ENCODE measurements at places on chromosomes 16 and 17.

DNA sequence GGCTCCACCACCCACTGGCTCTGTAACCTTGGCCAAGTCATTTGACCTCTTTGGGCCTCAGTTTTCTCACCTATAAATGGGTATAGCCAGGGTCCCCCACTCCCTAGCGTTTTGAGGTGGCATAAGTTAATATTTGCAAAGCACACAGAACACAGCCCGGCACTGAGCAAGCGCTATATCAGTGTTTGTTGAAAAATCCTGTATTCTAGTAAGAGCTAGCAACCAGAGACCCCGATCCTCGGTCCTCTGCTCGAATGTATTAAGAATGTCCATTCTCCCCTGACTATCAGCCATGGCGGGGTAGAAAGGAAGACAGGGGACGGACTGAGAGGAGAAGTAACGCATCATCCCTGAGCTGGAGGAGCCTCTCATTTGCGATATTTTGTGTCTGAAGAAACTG, 131.2 kb downstream of the IRF8 start:
- DNase-seq = no peak

DNA sequence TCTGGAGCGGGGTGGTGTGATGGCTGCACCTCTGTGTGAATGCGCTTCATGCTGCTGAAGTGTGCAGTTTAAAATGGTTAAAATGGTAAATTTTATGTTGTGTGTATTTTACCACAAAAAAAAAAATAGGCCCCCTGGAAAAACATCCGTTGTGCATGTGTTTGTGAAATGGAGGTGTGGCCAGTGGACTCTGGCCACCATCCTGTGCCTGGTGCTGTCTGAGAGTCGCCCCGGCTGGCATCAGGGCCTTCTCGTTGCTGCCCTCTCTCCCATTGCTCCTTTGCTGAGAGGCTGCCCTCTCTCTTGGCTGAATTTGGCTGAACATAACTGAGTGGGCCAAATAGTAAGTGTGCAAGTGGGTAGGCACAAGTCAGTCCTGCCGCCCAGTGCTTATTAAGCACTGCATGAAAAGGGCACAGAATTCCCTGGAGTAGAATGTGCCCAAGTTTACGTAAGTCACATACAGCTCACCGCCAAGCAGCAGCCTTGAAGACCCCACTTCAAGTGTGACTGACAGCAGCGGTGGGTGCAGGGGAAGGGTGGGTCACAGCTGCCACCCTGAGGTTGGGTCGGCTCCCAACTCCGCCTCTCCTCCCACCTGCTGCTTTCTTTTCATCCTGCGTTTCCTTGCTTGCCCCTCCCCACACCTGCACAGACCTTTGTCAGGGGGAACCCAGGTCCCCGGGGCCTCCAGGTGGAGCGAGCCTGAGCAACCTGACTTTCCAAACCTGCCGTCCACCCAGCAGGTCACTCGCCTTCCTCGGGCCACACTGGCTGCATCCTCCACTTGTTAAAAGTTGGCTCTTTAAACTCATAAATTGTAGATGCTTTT, 46.8 kb downstream of the FOXK2 start:
- DNase-seq = no peak

- DNase-seq = no peak
These were observed 21.5 kb downstream of the ABCA10 start for GRCh38 chr17:69207151-69207550.

DNA sequence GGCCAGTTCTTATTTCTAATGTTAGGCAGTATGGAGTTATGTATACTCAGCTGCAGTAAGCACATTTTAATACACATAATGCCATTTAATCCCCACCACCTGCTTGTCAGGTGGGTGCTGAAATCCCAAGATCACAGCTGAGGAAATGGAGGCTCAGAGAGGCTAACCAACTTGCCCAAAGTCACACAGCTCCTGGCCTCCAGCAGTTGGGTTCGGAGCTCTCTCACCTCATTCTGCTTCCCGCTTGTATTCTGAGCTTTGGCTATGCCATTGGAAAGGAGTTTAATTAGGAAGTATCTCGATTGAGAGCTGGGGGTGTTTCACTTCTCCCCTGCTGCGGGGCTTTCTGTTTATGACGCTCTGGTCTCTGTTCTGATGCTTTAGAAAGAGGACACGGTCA, 72.6 kb upstream of the CACNG5 start:
- no peak for DNase-seq

GRCh38 chr17:58508341-58509067, 5.9 kb downstream of the MTMR4 start:
- no peak for DNase-seq

DNA sequence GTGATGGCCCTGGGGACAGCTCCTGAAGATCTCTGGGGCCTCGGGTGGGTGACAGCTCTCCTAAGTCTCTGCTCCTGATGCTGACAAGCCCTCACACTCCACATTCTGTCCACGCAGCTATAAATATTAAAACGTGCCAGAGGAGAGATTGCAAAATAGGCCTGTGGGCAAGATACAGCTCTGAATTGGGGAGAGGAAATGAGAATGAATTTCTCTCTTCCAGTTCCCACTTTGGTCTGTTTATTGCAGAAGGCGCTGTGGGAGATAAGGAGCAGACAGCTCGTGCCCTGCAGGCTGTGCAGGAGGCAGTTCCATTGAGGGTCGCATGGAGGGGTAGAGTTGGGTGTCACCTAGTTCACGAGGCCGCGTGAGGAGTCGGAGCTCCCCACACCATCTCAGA, 87.5 kb upstream of the SDK2 start:
- DNase-seq = no peak

DNA sequence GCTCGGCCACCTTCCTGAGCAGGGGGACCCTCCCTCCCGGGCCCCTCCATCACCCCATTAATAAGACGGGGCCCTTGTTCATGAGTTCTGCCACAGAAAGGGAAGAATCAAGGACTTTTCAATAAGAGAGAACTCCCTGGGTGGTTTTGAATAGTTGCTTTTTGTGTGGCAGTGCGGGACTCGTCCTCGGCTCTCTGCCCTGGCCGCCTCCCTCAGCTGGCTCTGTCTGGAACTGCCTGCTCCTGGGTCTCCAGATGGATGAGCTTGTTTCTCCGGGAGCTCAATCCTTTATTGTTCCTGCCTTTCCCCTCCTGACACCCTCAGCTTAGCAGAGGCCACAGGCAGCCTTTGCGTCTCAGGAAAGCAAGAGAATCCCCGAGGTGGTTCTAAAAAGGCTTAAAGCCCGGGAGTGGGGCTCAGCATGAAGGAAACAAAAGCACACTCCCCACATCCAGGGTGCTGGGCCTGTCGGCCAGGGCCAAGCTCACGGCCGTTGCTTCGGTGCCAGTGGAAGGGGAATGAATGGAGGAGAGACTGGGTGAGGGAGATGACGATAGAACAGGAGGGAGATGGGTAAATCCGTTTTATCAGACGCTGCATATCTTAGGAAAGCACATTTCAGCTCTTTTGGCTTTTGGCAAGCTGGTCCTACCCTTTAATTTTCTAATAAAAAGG, 60.2 kb downstream of the RAI1 start:
- no peak for DNase-seq

GRCh38 chr17:78559749-78560368, 17.3 kb downstream of the DNAH17 start:
- peak; percentile 54 for DNase-seq

DNA sequence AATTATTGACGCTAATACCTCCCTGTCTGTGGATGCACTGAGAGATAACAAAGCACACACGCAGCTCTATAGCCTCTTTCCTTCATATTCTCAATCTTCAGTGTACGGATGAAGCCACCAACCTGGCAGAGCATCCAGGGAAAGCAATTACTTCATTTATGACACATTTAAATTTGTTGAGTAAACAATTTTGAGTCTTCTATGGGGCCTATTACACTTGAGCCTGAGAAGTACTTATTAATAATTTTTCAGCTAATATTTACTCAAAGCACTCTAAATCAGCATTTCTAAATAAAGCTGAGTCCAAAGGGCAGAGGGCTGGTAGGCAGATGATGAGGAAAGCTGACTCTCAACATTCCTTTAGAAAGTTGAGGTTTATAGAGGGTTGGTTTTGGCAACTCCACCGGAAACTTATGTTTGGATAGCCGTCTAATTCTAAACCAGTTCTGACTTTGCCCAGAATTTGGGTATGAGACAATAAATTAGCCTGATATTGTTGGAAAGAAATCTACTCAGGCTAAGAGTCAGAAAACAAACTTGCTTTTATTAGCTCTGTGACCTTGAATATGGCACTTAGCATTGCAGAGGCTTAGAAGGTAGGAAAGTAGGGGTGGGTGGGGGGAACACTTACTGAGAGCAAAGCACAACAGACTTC, 643.5 kb downstream of the CDH11 start:
- no peak for DNase-seq

DNA sequence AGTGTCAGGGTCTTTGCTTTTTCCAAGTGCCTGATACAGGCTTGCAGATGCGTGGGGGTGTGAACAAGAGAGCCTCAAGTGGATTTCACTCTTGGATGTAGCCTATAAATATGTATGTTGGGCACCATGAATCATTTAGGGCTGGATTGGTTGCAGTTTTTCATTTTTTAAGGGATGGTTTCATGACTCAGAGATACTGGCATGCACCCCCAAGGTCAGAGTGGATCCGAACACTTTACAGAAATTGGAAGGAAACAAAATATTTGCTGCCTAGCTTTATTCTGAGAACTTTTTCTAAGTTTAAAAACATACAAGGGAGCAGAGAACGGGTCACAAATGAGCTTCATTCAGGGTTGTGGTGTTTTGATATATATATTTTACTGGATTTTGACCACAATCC, 436.8 kb upstream of the ERCC4 start:
- DNase-seq = no peak

DNA sequence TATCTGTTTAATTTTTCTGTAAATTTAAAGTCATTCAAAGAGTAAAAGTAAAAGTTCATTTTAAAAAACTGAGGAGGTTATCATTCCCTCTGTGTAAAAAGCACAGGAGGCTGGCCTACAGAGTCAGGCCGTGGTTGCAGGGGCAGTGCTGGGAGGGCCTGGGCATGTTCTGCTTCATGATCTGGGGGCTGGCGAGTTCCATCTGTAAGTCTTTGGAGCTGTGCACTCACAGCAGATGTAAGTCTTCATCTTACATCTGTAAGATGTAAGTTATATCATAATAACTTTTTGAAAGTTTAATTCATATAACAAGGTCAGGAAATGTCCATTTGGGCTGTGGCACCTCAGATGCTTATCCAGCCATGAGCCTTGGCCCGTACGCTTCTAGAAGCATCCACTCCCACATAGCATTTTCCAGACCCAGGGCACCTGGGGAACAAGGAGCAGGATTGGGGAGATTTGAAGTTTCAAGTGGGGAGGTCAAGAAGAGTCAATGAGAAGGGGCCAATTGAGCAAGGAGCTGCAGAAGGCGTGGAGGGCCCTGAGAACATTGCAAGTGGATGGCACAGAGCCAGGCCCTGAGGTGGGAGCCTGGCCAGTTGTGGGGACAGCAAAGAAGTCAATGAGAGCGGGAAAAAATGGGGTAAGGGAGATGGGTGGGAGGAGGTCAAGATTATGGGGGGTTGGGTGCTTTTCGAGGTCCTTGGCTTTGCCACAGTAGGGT, 54.1 kb downstream of the TNFRSF13B start:
- DNase-seq = no peak

- no peak for DNase-seq
These were observed 24.3 kb downstream of the HLF start for GRCh38 chr17:55289106-55289446.

DNA sequence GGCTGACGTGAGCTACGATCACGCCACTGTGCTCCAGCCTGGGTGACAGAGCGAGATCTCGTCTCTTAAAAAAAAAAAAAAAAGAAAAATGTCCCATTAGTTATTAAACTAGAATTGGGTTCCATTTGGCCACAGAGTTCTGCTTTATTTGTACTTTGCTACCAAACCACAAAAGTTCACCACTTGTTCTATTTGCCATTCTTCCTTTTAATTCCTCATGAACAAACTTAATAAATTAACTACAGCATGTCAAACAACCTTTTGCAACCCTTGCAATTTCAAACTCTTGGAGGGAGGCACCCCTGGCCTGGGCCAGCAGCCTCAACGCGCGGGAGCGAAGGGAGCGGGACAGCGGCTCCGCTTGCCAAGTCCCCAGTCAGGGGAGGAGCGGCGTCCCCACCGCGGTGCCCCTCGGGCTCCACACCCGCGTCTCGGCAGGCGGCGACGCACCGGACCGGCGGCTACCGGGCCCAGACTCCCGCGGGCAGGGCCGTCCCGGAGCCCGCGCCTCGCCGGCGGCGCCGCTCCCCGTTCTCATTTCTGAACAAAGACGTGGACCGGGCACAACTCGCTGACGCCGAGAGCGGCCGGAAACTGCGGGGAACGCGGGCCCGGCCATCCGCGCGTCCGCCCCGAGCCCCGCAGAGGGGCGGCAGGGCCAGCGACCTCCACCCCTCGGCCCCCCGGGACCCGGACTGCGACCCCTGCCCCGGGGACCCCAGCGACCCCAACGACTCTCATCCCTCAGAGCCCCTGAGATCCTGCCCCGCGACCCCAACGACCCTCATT, 775 bp downstream of the CYTH1 start:
- no peak for DNase-seq

DNA sequence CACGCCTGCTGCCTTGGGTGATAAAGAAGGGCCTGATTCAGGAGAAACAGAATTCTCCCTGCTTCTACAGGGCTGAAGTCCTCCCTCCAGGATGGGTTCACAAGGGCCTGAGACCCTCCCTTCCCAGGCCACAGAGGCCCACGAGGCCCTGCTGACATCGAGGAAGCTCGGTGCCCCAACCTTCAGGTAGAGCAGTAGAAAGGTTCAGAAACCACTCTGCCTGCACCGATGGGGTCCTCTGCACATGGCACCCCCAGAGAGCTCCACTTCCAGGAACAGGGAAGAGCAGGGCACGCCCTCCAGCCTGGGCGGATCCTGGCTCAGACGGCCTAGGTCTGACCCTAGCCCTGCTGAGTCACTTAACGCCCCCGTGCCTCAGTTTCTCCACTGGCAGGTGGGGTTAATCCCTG, 773 bp downstream of the CENPX start:
- no peak for DNase-seq

DNA sequence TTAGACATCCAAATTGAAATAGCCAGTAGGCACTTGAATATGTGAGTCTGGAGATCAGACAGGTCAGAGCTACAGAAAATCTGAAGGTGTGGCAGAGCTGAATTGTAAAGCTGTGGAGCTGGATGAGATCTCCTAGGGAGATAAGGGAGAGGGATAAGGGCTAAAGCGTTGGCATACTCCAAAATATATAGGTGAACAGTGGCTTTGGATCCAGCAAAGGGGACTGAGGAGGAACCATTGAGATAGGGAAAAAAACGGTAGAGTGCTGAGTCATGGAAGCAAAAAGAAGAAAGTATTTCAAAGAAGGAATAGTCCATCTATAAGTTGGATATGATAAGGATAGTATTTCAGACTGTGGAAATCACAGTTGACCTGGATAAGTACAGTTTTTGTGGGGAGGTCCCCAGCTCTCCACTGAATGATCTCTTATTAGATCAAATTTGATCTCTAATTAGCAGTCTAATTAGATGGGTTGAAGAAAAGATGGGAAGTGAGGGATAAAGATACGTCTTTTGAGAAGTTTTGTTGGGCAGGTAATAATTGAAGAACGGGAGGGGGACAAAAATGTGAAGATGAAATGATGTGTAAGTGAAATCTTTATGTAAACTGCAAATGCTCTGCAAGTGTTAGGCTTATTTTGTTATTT, 587 bp upstream of the DBF4B start:
- DNase-seq = peak; percentile 7
